ENCODE measurements at places on chromosomes 16 and 17.

DNA sequence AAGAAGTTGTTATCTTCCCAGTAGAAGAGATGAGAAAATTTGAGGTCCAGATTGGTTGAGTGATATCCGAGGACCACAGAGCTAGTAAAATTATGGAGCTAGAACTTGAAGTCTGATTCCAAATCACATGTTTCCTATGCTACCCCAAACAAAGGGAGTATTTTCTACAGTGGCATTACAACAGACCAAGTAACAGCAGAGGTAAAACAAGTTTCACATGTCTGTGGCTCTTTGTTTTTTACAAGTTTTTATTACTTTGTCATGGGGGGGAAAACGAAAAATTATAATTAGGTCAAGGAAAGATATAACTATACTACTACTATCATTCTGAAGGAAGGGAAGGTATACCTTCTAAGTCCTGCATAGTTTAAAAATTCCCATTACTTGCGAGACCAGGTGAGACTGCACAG lies 49.4 kb downstream of the KANSL1 start:
- DNase-seq, result no peak

GRCh38 chr16:74650966-74651567 lies 15.6 kb downstream of the RFWD3 start:
- no peak for DNase-seq

GRCh38 chr16:88477631-88478519 lies 24.8 kb downstream of the ZFPM1 start:
- no peak for DNase-seq

GRCh38 chr17:82913304-82914043 lies 73.7 kb upstream of the ZNF750 start:
- DNase-seq, result no peak

DNA sequence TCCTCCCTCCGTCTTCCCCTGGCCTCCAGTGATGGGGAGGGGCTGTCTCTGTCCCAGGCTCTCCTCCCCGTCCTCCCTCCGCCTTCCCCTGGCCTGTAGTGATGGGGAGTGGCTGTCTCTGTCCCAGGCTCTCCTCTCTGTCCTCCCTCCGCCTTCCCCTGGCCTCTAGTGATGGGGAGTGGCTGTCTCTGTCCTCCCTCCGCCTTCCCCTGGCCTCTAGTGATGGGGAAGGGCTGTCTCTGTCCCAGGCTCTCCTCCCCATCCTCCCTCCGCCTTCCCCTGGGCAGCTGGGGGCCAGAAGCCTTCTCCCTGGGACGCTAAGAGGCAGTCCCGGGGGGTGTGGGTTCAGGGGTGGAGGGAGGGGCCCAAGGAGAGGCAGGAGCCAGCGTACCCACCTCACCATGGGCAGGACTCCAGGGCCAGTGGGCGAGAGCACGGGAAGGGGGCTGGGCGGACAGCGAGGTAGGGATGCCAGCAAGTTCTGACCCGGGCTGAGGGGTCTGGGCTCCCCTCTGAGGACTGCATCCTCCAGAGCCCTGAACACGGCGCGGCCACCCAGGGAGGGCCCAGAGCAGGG lies 14.8 kb downstream of the UTS2R start:
- DNase-seq, result no peak

- DNase-seq, result no peak
Observed at GRCh38 chr16:30923554-30924075, at the start of gene FBXL19. Gene FBXL19, plus strand, starts transcription at chr16:30923572. Its CDS starts 2,183 bp downstream, at chr16:30925755.

DNA sequence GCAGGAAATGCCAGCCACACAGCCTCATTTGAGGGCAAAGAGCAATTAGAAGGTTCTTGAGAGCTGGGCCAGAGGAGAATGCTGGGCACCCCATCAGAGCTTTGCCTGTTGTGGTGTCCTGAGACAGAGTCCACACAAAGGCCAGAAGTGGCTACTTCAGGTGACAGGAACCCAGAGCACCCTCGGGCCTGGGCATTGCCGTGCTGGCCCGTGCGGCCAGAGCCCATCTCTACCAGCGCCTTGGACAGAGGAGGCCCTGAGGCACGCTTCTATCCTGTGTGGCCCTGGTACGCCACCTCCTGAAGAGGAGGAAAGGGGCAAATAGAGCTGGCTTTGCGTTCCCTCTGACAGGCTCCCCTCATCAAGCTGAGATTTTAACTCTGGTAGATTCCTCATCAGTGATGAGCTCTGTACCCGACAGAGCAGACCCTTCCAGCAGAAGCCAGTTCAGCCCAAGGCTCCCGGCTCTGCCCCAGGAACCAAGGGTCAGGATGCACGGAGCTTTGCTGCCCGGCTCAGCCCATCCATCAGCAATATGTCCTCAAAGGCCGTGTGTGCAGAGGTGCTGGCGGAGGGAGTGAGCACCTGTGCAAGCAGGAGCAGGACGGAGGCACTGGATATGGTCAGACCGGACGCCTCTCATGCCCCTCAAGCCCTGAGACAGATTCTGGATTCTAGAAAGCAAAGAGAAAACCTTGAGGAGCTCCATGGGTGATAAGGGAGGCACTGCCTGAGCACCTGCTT lies 3.4 kb upstream of the RASD1 start:
- no peak for DNase-seq

DNA sequence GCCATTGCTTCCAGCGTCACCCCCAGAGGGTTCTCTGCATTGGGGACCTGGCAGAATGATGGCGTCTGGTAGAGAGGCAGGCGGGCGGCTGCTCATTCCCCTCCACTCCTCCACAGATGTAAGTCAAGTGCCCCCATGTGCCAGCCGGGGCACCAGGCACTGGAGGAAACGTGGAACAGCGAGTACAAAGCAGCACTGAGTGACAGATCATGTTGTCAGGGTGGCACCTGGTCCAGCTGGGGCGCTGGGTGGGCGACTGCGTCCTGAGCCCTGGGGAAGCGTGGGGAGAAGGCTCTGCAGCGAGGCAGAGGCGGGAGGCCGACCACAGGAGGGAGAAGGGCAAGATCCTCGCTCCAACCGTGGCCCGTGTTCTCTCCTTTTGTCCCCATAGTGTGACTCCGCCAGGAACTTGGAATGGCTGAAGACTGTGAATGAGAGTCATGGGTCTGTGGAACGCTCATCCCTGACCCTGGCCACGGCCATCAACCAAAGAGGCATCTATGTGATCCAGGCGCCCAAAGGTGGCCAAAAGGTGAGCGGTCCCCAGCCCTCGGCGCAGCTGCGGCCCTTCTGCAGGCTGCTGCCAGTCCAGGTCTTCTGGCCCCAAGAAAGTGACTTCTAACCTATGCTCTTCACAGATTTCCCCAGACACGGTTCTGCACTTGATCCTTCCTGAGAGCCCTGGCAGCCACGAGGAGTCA lies 76.7 kb downstream of the RNF213 start:
- DNase-seq, result no peak

- no peak for DNase-seq
Observed at GRCh38 chr17:7001318-7001961, 5.6 kb downstream of the ALOX12 start.

GRCh38 chr16:48326915-48327314 lies 58.3 kb downstream of the SIAH1 start:
- no peak for DNase-seq

GRCh38 chr17:34997355-34997862 lies 17.1 kb downstream of the LIG3 start:
- DNase-seq, result peak; percentile 41
